Activated CD4-positive, alpha-beta T cell treated with anti-CD3 and anti-CD28 coated beads, Interleukin-2, Interleukin-4, amounts not matched to agents 100 ng/mL and 50 ng/mL, durations not matched to agents 16 hours and 8 hours (primary cell): ENCODE measurements at places on chromosomes 11 and 22.

DNA sequence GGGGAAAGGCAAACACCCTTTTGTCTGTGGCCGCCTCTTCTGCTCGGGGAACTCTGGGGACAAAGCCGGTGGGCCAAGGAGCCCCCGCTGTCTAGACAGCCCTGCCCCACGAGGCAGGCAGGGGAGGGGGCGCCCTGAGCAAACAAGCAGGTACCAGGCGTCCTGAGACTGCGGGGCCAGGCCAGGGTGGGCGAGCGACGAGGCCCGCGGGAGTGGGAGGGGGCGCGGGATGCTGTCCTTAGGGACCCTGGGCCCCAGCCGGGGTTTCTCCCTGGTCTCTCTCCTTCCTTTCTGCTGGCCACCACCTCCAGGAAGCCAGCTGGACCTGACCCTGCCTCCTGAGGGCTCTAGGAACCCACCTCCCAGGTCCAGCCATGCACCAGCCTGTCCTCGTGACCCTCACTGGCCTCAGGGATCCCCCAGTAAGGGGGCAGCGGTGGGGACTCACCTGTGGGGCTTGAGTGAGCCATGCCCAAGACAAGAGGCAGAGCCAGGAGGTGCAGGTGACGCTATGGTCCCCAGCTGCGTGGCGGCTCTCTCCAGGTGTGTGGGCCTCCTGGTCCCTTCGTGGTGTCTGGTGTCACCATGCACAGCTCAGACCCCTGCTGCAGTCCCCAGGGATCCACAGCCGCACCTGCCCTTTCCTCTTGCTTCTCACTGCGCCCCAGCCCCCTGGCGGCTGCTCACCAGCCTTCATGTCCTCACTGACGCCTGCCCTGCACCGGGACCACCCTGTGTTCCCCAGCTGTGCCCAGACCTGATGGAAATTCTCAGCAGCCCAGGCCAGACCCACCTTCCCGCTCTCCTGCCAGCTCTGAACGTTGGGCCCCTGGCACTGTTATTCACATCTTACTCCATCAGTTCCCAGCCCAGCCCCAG is 26.5 kb upstream of the MUC5AC start:
- DNase-seq = no peak

- DNase-seq = no peak
Measured at GRCh38 chr22:16965560-16965959, 42.5 kb downstream of the GAB4 start.

- DNase-seq = no peak
Measured at GRCh38 chr11:63764340-63764678, 4.3 kb downstream of the ZFTA start.

GRCh38 chr22:19687561-19688300 is 26.6 kb upstream of the SEPTIN5 start:
- no peak for DNase-seq

GRCh38 chr11:9645881-9646280 is 18.0 kb upstream of the SWAP70 start:
- no peak for DNase-seq

DNA sequence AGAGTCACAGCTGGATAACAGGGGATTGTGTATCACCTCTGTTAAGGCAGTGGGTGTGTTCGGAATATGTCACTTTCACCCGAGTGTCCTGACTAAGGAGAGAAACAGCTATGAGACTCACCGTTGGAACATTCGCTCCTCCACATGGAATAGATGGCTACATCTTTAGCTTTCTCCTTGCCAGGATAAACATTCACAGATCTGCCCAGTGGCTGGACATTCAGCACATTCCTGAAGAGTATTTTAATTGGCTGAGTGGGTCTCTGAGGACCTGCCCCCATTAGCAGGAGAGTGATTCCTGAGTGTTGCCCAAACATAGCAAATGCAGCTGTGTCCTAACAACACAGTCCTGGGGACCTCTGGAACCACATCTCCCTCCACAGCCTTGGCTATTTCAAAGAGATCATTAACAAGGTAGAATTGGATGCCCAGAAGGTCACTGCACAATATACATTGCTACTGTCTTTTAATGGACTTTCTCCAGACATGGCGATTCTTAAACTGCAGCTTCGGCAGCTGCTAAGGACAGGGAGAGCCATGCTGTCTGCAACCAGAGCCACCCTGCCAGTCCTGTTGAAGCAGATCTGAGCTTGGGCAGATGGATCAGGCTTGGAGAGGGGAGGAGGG is 435.0 kb upstream of the CADM1 start:
- DNase-seq = no peak

GRCh38 chr22:19696504-19697276 is 17.6 kb upstream of the SEPTIN5 start:
- no peak for DNase-seq
